ENCODE measurements at places on chromosomes 4 and X. TPM values are rescaled to one million over a fixed set of nuclear protein-coding genes. Genes with fewer than 3 reads are reported as not detected.

DNA sequence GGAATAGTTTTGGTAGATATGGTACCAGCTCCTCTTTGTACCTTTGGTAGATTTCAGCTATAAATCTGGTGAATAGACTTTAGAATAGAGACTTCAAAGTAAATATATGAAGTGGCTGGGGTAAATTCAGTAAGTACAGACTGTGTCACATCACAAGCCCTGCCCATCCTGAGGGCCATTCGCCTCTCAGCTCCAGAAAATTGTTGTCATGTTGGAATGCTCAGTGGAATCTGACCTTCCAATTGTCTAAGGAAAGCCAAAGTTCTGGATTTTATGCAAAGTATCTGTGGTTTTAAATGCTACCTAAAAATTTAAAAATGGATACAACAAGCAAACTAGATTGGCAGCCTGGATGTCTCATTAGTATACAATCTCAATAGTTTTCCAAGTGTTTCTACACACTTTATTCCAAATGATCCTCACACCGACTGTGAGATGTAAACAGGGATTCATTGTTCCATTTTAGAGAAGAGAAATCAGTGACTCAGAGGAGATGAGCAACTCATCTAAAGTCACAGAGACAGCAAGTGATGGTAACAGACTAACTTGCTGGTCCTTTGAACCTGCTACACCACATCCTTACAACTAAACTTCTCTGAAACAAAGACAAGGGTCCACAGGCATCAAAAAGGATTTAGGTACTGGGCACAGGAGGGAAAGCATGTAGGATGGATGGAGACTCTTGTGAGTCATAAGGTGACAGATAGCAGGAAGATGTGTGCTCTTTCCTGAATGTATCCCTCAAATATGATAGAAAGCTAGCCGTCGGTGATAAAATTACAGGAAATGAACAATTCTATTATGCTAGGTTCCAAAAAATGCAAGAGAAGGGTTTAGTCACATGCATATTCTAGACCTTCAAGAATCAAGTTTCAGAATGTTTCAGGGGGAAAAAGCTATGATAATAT is 127.3 kb downstream of the ATP10D start:
- no peak for DNase-seq

Gene TSPAN7
- 45.9 TPM for polyA plus RNA-seq

Gene TCEAL6
- 0.27 TPM for polyA plus RNA-seq

Gene SYP
- 2.8 TPM for polyA plus RNA-seq

- no peak for DNase-seq
Measured at GRCh38 chr4:40731792-40732245, 17.9 kb upstream of the NSUN7 start.

Gene ZRSR2
- 20.7 TPM for polyA plus RNA-seq

Gene CISD2
- 53.2 TPM for polyA plus RNA-seq

Gene SPRY1
- 90.4 TPM for polyA plus RNA-seq

DNA sequence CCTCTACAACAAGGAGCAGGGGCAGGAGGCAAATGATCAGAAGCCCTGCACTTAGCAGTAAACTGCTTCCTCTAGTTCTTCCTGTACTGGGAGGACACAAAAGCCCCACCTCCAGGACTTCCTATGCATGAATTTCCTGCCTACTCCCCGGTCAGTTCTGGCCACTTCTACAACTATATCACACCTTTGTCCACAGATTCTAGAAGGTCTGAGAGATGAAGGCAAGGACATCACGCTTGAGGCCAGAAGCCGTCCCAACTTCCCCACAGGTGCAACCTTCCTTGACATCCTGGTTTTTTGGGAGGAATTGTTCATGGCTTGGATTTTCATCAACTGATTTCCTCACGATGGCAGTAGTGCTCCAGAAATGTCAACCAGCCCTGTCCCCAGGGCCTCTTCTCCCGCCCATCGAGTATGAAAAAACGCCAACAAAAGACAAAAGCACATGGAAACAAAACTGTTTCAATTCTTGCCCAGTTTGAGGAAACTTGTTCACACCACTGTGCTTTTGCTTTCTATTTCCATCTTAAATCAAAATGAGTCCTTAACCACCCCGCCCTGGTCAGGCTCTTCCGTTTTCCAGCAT is 206.5 kb upstream of the STK26 start:
- no peak for DNase-seq

Gene SCML1
- polyA plus RNA-seq, result 21.9 TPM

- DNase-seq, result no peak
Measured at GRCh38 chrX:30296408-30297254, 12.6 kb downstream of the NR0B1 start.

- no peak for DNase-seq
Measured at GRCh38 chrX:30831082-30831481, 58.0 kb downstream of the TAB3 start.

DNA sequence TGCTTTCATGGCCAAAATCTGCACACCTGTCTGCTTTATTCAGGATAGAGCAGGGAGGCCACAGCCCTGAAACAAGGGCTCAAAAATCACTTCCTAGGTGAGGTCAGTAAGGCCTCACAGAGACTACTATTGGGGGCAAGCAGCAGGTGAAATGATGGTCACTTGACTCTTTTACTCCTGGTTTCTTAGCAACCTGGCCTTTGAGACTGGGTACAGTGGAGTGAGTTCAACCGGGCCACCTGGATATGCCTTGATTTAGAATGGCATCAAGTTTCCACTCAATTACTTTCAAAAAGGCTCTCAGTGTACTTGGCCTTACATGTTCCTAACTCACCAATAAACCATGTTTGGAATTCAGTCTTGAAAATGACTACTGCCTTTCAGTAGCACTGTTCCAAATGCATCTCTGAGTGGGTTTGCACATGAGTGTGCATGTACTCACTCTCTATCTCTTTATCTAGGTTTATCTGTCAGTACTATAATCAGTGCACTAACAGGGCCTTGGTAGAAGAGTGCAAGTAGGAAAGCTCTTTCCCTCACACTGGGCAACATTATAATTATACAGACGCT is 388.2 kb downstream of the OPHN1 start:
- DNase-seq, result no peak

- DNase-seq, result no peak
Measured at GRCh38 chr4:76308548-76308947, 2.0 kb downstream of the STBD1 start.

Gene RNF150
- polyA plus RNA-seq, result 26.0 TPM
